ENCODE measurements at places on chromosomes 1 and 21.
A peak's percentile ranks its signal among the peaks of the same experiment; 100 is the strongest.

- peak; percentile 56 for DNase-seq
Measured at GRCh38 chr21:34889320-34889675, 159.8 kb downstream of the RUNX1 start.

DNA sequence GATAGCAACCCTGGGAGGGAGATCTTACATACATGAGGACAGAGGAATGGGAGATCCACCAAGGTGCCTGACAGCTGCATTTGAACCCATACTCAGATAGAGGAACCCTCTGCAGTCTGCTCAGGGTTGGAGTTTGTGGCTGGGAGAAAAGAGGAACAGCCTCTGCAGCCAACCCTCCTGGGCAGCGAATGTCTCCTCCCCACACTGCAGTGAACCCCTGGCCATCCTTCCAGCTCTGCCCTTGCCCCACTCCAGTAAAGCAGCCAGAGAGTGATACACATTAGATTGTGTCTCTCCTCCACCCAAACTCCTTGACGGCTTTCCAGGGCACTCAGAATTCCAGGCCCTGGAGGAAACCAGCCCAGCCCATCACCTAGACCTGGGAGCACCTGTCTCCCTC lies 137.7 kb downstream of the RUNX1 start:
- DNase-seq, result no peak

- DNase-seq, result no peak
Measured at GRCh38 chr21:45778686-45779085, 135.2 kb downstream of the PCBP3 start.

DNA sequence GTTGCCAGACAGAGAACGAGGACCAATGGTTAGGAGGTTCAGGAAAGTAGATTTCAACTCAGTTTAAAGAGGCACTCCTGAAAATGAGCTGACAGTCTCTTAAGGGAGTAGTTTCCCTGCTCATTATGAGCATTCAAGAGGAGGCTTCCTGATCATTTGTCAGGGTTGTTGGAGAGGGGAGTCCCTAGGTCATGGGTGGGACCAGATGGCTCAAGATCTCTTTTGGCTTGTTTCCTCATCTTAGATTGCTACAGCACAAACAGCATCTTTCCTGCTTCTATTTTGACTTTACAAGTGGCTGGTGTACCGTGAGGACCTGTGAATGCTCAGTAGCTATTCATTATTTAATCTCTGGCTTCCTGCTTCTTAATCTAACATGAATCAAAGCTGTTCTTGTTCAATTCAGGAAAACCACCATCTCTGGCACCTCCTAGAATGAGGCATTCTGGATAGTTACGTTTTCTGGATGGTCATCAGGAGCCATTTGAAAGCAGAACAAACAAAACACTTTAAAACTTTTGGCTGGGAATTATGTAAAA lies 47.6 kb downstream of the PEX14 start:
- DNase-seq, result no peak

GRCh38 chr1:3674100-3675094 lies 22.1 kb downstream of the TP73 start:
- no peak for DNase-seq

DNA sequence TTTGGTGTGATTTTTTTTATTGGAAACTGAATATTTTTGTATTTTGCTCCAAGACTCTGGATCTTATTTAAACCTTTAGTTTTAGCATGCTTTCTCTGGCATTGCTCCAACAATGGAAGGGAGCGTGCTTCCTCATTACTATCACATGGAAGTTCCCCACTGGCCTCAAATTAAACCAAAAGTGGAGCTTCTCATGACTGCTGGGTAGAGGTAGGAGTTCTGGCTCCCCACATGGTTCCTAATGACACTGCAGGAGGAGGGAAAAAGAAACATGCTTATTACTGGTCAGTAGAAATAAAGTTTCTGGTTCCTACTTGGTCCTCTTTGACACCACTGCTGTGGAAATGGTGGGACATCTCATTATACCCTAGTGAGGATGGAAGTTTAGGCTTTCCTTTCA lies 310.5 kb downstream of the PTGER3 start:
- DNase-seq, result no peak

GRCh38 chr1:162937716-162938395 lies 76.9 kb upstream of the CCDC190 start:
- DNase-seq, result no peak

GRCh38 chr1:219201656-219202055 lies 28.0 kb downstream of the LYPLAL1 start:
- DNase-seq, result no peak

- DNase-seq, result no peak
Measured at GRCh38 chr1:6554907-6555778, at the start of gene TAS1R1. Gene TAS1R1 (plus strand): TSS chr1:6555307. CDS start chr1:6555374, 67 bp downstream.
